ENCODE measurements at places on chromosomes 1 and 21.

DNA sequence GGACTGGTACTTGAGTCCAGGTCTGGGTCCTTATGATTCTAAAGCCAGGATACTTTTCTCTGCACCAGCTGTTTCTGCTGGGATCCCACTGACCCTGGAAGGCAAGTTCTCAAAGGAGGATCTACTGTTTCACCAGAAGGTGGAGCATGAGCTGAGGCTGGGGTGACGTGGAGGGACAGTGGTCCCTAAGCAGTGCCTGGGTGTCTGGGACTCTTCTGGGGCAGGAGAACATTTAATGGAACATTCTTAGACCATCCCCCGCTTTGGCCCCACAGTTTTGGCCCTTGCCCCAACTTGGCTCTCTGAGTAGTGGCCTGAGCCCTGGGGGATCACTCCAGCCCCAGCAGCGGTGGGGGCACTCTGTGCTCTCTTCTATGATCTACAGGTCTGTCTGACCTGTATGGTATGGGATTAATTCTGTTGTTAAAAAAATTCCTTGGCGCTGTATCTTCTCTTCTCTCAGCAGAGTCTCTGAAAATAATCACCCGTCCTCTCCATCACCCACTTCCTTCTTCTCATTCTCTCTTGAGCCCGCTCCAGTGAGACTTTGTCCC lies 60.3 kb upstream of the CSF3R start:
- no peak for DNase-seq

DNA sequence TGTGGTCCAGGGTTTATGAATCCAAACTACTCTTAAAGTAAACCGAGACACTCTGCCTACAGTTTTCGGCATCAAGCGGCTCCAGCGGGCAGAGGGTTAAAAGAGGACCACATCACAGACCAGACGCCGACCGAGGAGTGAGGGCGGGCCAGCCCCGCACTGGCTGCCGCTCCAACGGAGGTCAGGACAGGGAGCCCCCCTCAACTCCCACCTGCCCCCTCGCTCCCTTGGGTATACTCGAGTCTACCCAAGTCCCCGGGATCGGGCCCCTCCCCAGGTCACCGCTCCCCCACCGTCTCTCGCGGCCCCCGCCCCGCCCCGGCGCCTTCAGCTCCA lies 312 bp downstream of the ARNT start:
- no peak for DNase-seq

DNA sequence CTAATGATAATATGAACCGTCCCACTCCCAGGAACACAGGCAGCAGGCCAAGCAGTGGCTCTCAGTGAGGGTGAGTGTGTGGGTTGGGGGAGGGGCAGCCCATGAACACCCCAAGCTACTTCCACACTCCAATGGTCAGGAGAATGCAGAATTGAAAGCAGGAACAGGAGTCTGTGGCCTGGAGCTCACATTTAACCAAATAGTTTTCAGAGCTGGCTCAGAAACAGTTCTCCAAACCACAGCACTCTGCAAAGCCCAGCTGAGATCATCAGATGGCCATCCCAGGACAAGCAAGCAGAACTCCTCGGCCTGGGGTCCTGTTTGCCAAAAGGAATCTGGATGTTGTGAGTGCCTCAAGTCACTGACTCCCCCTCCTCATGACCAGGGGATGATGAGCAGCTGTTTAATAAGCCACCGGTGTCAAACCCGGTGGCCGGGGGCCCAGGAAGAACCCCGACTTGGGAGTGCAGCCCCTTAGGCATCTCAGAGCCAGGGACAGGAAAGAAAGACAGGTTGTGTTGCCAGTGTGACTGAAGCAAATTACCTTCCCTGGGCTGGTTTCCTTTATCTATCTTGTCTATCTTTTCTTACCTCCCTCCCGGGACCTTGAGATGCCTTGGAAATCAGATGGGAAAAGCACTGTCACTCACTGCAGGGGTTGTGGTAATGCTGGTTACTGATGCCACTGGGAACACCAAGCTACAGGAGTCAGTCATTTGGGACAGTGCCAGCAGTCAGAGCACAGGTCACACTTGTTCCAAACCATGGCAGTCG lies 20.4 kb downstream of the DEGS1 start:
- no peak for DNase-seq

DNA sequence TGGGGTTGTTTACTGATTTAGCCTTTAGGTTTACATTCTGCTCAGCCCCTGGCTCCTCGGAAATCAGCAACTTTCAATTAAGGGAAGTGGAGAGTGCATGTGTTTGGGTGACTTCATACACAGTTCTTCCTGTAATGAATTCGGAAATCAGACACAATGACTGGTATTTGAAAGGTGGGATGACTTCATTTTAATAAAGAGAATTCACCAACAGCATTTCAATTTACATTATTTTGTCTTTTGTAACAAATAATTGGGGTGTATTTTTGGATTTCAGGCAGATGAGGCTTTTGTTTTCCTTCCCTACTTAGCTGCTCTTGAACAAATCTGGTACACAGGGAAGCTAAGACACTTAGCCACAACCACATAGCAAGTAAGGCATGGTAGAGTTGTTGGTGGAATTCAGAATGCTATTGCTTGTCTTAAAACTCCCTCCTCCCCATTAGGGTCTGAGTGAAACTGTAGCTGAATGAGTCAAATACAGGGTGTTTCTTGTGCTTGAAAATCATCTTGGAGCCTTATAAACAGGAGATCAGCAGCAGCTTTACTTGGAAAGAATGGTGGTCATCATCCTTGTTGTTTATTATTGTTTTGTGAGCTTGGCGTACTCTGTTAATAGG lies 917 bp downstream of the STX12 start:
- no peak for DNase-seq

- no peak for DNase-seq
Observed at GRCh38 chr1:175521249-175522040, 221.9 kb downstream of the TNR start.

DNA sequence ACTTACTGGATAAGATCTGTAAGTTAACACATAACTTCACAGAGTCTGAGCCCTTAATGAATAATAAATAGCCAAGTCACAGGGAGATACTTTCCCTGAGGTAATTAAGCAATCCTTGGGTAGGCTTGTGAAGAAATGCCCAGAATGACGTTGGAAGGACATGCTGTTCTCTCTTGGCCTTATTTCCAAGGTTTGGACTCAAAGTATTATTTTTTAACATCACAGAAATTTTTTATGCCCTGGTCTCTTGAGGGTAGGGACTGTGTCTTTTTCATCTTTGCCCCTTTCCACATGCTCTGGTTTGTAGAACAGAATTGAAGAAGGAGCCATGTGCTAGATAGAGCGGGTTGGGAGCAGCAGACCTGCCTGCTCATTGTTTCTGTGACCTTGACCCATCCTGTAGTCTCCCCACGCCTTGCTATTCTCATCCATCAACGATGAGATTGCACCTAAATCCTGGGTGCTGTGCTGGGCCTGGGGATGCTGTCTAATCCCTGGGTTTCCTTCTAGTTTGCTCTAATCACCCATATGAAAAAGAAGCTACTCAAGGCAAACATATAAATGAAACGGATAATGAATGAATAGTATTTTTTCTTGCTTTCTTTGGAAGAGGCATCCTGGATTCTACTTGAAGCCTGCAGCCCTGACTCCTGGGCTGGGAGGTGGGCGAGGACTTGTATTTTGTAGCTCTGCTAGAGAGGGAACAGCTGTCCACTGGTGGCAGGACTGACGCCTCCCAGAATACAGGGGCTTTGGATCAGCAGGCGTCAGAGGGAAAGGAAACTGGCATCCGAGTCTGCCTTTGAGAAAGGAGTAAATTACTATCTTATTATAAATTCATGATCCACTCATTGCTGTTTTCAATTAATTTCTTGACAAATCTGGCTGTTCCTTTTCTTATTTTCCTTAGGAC lies 17.5 kb upstream of the LAMTOR5 start:
- DNase-seq, result no peak

- no peak for DNase-seq
Observed at GRCh38 chr1:162316187-162316586, 60.5 kb downstream of the SPATA46 start.

GRCh38 chr1:192940658-192941057 lies 118.5 kb downstream of the UCHL5 start:
- no peak for DNase-seq

- DNase-seq, result no peak
Observed at GRCh38 chr21:41142051-41142795, 25.7 kb upstream of the BACE2 start.

DNA sequence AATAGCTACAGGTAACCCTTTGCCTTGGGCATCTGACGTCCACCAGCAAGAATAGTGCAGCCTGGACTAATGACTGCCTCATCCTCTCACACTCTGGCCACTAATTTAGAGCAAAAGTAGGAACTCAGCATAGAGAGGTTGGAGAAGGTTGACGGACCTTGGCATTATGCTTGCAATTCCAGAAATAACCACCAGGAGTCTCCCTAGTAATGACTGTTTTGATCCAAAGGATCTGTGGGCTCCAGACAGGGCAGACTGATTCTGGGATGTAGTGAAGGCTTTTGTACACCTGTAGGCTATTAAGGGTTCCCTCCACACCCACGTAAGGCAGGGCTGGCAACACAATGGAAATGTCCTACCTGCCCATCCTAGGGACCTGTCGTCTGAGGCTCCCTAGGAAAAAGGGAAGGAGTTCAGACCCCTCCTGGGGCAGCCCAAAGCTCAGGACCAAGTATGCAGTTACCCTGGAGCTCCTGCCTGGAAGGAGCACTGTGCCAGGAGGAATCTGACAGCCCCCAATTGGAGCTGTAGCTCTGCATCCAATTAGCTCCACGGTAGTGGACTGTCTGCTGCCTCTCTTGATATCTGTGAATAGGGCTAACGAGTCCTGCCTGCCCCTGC lies 91.0 kb upstream of the TMEM51 start:
- DNase-seq, result no peak

- no peak for DNase-seq
Observed at GRCh38 chr1:23217421-23218115, at the start of gene HTR1D. HTR1D (minus strand) TSS chr1:23217502; CDS start chr1:23194219, 23,283 bp downstream.

- no peak for DNase-seq
Observed at GRCh38 chr1:232306269-232306961, 323.5 kb downstream of the SIPA1L2 start.

DNA sequence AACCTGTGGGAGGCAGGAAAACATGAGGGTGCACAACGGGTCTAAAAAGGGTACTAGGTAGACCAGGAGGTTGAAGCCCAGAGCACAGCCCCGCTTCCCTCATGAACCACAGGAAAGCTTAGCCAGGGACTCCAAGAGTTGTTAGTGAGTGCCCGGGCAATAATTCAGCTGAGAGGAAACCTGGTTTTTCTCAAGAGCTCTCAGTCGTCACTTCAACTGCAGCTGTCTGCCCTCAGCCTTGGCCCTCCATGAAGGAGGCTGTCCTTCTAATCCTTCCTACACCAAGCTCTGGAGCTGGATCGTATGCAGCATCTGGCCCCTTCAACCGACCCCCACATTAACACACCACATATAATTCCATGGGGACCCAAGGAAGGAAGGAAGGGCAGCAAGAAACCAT lies 77.0 kb upstream of the BACE2 start:
- no peak for DNase-seq

- no peak for DNase-seq
Observed at GRCh38 chr1:16175610-16176553, 20.0 kb upstream of the EPHA2 start.

DNA sequence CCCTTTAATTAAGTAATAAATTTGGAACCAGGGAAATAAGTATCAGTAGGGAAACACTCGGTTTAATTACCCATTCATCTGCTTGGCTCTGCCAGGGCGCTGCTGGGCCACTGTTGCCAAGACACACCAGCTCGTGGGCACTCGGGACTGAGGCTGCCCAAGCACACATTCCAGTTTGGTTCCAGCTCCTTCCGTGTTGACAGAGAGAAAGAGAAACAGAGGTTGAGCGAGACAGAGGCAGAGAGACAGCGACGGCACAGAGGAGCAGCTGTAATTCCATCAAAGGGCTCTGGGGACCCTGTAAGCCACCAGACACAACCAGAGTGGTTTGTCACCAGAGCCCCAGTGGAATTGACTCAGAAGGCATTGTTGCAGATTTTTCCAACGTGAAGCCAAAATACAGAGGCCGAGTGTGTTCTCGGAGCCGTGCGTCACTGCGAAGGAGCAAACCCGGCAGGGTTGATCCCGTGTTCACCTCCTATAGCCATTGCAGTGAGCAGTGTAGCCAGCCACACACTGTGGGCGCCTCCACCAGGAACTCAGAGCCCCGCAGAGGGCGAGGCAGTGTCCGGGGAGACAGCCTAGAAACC lies 33.5 kb downstream of the SYF2 start:
- DNase-seq, result no peak

DNA sequence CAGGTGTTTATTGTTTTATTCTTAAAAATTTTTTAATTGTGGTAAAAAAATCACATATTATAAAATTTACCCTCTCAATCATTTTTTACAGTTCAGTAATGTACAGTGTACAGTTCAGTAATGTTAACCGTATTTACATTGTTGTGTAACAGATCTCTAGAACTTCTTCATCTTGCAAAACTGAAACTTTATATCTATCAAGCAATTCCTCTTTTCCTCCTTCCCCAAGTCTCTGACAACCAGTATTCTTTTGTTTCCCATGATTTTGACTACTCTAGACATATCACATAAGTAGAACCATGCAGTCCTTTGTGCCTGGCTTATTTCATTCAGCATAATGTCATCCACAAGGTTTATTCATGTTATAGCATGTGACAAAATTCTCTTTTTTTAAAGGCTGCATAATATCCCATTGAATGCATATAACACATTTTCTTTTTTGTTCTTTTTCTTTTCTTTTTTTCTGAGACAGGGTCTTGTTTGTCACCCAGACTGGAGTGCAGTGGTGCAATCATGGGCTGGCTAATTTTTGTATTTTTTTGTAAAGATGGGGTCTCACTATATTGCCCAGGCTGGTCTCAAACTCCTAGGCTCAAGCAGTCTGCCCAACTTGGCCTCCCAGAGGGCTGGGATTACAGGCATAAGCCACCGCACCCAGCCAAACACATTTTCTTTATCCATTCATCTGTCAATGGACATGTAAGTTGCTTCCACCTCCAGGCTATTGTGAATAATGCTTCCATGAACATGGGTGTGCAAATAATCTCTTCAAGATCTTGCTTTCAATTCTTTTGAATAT lies 17.2 kb upstream of the RCSD1 start:
- DNase-seq, result no peak

DNA sequence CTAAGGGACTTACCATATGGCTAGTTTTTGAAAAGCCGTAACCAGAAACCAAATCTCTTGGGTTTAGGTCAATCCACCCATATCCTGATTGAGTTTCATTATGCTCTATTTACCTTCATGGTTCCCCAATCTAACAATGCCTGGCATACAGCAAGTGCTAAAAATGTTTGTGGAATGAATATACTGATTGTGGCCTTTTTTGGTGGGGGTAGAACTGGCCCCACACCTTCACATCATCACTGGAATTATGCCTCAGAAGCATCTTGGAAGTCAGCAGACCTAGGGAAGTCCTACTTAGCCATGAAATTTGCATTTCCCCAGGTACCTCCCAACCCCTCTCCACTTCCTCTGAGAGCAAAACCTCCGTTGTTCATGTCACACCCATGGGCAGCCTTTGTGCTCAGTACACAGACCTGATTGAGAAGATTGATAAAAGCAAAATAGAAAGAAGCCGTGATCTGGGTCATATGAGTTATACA lies 17.8 kb upstream of the SLAMF1 start:
- DNase-seq, result no peak

DNA sequence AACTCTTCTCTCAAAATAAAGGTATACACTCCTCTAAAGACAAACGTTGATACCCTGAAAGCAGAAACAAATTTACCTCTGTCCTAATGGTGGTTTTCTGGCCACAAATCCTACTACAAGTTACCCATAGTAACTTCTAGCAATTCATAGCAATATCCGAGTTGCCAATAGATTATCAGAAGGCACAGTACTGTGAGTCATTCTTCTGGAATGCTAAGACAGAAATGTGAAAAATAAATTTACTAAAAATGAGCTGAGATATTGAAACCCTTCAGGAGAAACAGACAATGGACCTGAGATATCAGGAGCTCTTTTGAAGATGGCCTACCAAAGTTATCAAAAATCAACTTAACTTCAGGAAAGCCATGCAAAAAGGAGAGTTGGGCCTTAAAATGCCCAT lies 715.0 kb upstream of the ADAMTS5 start:
- no peak for DNase-seq
